Mesenteric fat pad (tissue), 1 donor: ENCODE measurements at places on chromosomes 12 and 14. TPM values are rescaled to one million over a fixed set of nuclear protein-coding genes. Genes with fewer than 3 reads are reported as not detected.

The EPYC gene
- total RNA-seq = not detected

The NFE2 gene
- 4.9 TPM for total RNA-seq

The ST8SIA1 gene
- 1.6 TPM for total RNA-seq

DNA sequence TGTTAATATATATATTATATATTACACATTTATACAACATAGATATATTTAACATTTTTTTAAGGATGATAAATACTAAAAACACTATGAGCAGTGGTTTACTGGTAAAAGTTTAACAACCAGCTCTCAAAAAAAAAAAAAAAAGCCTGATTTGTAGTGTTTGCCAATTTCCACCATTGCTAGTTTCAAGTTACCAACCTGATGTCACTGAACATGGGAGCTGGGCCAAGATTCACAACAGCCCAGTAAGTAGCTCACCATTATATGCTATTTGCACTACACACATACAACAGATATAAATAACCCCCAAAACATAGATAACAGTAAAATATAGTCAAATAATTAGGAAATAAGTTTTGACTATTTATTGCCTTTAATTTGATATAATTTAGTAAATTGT lies 28.9 kb upstream of the TMX1 start:
- DNase-seq = no peak

DNA sequence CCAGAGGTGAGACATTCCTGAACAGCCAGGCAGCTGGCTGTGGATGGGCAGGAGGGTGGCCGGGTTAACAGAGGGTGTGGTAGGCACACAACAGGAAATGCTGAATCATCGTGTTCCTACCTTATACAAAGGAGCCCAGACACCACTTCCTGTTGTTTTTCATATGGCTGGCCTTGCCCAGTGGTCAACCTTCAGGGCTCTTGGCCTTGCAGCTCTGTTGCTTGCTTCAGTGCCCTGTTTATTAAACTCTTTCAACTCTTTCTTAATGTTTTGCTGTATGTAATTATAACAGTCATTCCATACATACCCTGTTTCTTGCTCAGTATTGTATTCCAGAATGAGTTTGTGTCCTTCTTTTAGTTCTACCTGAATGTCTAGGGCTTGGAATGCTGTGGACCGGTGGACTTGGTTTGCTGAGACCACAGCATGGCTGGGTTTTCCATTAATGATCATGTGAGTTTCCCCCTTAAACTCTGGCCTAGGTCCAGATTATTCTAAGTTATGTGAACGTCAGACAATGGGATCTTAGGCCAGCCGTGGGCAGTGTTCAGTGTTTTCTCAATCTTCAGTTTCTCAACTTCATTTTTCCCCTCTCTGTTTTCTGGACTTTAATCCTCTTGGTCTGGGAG lies 11.9 kb downstream of the CFAP54 start:
- DNase-seq = no peak

DNA sequence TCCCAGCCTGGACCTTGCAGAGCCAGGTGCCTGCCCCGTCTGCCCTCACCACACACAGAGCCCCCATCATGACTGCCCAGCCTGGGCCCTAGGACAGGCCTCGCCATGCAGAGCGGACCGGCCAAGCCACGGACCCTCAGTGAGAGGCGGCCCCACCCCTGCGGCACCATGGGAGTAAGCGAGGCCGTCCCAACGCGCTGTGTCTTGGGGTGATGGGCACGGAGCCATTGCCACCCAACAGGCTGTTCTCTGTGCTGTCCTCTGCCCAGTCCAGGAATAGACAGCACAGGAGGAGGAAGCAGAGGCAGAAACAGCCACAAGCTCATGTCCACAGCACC lies 39.2 kb downstream of the GALNT9 start:
- DNase-seq = no peak

DNA sequence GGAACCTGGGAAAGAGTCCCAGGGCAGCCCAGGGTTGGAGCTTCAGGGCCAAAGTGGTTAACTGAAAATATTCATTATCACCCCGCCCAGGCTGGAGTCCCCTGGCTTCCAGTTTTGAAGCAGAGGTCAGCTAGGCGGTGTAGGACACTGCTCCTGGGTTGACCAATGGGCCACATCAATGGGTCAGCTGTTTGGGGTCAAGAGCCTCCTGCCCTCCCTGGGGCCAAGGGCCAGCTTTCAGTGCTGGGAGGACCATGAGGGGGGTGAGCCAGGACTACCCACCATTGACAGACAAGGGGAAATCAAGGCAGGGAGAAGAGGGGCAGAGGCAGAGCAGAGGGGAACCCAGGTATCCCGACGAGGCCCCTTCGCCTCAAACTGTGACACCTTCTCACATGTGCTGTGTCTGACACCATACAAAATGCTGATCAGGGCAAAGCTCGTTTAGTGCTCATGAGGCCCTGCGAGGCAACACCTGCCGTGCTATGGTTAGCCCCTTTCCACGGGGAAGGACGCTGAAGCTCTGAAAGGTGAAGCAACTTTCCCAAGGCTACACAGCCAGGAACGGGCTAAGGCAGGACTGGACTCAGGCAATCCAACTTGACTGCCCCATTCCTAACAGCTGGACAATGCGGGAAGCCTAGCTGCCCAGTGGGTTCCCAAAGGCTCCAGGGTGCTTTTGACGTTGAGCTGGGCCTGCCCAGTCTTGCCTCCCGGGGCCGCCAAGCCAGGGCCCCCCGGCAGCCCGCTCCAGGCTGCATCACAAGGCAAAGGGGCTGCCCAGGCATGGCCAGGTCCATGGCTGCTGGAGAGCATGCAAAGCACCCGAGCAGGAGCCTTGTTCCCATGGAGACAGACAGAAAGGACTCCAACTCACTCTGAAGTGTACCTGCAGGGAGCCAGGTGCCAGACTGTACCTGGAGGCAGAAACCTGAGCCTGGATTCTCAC lies 2.0 kb downstream of the SYNE3 start:
- DNase-seq = no peak

GRCh38 chr14:76762411-76763095 lies 1.3 kb downstream of the VASH1 start:
- DNase-seq = peak; percentile 81

- peak; percentile 68 for DNase-seq
These were observed 1.7 kb downstream of the KCNH3 start for GRCh38 chr12:49540229-49541139.

GRCh38 chr12:53624956-53625355 lies 1.2 kb downstream of the ATF7 start:
- DNase-seq = no peak

- DNase-seq = no peak
These were observed 5.5 kb downstream of the TMEM63C start for GRCh38 chr14:77186911-77187648.
